ENCODE measurements at places on chromosomes 1 and 21. TPM values are rescaled to one million over a fixed set of nuclear protein-coding genes. Genes with fewer than 3 reads are reported as not detected.

The SLC30A2 gene
- not detected for total RNA-seq

DNA sequence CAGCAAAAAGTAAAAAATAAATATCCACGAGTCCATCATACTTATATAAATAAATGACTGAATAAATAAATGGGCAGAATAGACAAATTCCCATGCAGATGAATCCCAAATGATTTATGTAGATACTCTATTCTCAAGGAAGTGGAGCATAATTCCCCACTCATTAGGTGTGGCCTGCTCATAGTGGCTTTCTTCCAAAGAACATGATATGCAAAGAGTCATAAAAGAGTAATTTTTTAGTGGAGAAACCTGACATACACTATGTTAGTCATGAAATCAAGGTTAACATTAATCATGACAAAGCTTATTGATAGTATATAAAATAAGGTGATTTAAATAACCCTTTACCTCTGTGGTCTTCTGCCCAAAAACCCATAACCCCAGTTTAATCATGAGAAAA is 298.9 kb downstream of the DPYD start:
- no peak for DNase-seq
- no peaks in the 10 kb centered on the region for H3K4me1 ChIP-seq
- H3K36me3 ChIP-seq: no peaks in the 10 kb centered on the region
- H3K27me3 ChIP-seq: no peaks in the 10 kb centered on the region
- no peak overlapping the region for H3K4me3 ChIP-seq

DNA sequence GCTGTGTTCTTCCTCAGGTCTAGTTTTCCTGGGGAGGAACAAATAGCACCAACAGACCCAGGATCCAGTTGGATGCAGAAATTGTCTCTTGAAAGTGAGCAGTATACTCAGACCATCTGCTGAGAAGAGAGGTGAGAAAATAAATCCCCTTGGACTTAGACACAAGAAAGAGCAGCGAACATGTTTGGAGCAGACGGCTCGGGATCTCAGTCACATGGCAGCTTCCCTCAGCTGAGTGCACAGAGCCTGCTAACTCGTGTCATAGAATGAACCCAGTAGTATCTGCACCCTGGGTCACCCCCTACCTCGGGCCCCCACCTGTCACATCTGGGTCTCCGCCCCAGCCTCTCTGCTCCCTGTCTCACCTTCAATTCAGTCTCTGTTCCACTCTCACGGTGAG is 115.6 kb downstream of the CCDC185 start:
- H3K27me3 ChIP-seq: peaks cover 33% of the 10 kb centered on the region
- DNase-seq: no peak
- no peaks in the 10 kb centered on the region for H3K4me1 ChIP-seq
- H3K4me3 ChIP-seq: no peak overlapping the region
- H3K27ac ChIP-seq: no peak overlapping the region

DNA sequence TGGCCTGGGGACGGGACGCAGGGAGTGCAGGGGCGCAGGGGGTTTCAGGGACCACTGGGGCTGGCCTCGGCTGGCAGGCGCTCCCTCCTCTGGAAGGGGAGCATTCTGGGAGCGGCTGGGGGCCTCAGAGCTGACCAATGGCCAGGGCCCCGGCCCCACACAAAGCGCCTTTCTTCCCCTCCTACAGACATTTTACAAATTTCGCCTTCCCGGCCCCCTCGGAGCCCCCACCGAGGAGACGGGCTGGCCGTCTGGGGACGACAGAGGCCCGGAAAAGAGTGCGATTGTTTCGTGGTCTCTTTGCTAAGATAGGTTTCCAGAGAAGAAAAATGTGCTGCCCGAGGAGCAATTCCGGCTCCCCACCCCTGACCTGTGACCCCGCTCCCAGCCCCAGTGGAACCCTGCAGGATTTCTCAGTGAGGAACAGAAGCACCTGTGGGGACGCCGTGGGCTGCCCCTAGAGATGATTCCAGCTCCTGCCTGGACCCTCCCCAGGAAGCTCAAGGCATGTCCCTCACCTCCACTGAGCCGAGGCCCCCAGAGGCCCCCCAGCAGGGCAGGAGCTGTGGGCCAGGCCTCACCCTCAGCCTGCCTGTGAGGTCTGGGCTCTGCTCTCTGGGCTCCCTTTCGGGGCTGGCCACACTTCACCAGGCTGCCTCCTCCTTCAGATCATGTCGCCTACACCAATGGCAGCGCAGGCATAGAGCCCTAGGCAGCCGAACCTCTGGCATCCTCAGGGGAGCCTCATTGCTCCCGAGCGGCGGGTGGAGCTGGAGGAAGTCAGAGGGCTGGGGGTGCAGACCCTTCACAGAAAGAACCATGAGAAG is 15.0 kb upstream of the PLEKHG5 start:
- DNase-seq: no peak
- peaks cover 5% of the 10 kb centered on the region for H3K36me3 ChIP-seq
- H3K4me3 ChIP-seq: no peak overlapping the region
- no peak overlapping the region for H3K27ac ChIP-seq
- H3K4me1 ChIP-seq: no peaks in the 10 kb centered on the region

DNA sequence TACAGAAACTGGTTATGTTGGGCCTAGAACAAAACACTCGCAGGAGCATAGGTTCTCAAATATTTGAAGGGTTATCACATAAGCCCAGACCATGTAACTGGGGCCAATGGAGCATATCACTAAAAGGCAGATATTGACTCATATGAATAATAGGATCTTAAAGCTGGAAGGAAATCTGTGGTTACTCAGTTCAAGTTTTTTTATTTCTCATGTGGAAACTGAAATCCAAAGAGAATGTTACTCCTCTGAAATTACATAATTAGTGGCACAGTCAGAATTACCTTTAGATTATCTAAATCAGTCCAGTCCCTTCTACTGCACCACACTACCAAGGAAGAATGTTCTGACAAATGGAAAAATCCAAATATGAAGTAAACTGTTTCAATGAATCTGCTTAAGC is 12.0 kb downstream of the SLAMF8 start:
- H3K27me3 ChIP-seq: peaks cover 12% of the 10 kb centered on the region
- DNase-seq: no peak
- no peak overlapping the region for H3K27ac ChIP-seq
- H3K36me3 ChIP-seq: no peaks in the 10 kb centered on the region
- H3K4me3 ChIP-seq: no peak overlapping the region
- peaks cover 8% of the 10 kb centered on the region for H3K4me1 ChIP-seq

DNA sequence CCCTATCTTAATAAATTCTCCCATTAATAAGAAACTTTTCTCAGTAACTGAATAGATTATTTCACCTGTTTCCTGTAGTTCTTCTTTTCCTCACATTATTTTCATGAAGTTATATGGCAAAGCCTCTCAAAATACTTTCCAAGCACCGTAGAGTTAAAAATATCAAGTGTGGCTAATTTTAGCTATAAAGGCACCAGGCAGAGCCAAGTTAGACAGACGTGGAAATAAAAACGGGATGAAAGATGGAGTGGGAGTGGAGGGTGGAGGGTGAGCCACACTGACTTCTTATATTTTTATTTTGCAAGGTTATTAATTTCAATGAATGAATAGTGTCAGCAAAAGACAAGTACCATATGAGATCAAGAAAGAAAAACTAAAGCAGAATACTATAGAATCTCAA is 71.7 kb downstream of the ENAH start:
- no peaks in the 10 kb centered on the region for H3K36me3 ChIP-seq
- H3K27me3 ChIP-seq: no peaks in the 10 kb centered on the region
- no peak for DNase-seq
- H3K4me1 ChIP-seq: peaks cover 8% of the 10 kb centered on the region

- no peak for DNase-seq
- no peaks in the 10 kb centered on the region for H3K4me1 ChIP-seq
Observed at GRCh38 chr21:42187976-42188653, 30.8 kb upstream of the ABCG1 start.
